ENCODE measurements at places on chromosomes 6 and 20.

DNA sequence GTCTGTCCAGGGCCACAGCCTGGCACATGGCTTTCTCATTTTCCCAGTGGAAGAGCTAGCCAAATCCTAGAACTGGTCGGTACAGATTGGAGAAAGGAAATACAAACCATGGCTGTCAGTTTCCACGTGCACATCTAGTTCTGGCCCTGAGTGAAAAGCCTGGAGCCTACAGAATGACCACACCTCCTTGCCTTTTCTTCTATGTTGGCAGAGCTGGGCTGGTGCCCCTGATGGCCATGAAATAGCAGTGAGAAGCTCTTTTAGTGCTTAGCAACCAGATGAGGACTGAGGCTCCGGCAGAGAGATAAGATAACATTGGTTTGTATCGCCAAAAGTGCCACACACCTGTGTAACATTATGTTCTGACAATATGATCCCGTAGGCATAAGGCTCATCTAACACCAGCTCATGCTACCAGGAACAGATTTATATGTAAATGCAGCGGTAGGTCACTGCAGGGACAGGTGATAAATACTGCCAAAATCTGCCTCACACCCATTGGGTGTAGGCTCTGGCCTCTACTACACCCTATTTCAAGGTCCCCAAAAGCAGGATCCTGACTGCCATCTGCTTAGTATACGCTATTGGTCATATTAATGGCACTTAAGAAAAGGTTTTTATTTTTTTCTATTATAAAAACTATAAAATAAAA is 39.9 kb upstream of the TBC1D7 start:
- DNase-seq = no peak

DNA sequence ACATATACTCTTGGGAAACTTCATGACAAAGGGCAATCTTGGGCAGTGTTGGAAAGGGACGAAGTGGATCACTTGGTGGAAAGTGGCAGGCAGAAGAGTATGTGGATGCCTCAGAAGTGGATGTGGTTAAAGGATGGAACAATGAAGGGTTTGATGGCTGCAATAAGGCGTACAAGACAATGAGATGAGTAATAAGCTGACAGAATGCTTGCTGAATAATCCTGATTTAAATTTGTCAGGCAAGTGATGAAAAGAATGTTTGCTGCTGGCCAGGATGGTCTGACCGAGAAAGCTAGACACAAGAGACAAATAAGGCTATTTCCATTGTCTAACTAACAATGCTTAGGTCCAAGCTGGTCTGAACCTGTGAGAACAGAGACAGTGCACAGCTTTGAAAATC is 61.6 kb upstream of the CEP85L start:
- DNase-seq = no peak

DNA sequence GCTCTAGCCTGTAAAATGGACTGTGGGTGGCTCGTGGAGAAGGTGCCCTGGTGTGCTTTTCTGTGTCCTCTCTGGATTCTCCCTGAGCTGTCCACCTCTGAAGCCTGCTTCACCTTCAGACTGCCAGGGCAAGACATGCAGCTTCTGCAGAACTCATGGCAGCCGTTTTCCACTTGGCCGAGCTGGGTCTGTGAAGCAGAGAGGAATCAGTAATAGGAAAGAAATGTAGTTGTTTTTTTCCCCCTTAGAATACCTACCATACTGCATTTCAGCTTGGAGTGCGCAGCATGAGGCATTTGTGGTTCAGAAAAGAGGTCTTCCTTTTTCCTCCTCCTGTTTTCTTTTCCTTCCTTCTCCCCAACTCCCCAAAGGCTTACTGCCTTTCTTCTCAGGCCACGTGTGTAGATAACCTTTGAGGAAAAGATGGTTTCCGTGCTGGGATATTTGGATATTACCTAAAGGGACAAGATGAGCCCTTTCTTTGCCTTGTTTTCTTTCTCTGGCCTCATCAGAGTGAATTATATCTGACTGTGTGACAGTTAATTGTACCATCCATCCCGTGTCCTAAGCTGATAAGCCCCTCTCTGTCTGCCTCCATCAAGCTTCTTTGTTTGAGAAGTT is 39.4 kb downstream of the RREB1 start:
- no peak for DNase-seq

GRCh38 chr6:37155394-37156312 is 14.3 kb upstream of the PIM1 start:
- DNase-seq = no peak

GRCh38 chr20:46400253-46400652 is 6.2 kb downstream of the ELMO2 start:
- DNase-seq = peak; percentile 55

DNA sequence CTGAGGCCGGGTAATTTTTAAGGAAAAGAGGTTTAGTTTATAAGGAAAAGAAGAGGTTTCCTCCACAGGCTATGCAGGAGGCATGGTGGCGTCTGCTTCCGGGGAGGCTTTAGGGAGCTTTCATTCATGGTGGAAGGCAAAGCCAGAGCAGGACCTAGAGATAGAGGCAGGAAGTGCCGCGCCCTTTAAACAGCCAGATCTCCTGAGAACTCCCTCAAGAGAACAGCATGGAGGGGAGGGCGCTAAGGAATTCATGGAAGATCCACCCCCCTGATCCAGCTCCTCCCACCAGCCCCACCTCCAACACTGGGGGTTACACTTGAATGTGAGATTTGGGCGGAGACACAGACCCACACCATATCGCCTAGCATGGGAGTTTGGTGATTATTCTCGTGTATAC is 13.9 kb upstream of the DACT2 start:
- DNase-seq = no peak

- no peak for DNase-seq
Observed at GRCh38 chr6:42197555-42198362, 3.0 kb upstream of the GUCA1B start.

- peak; percentile 96 for DNase-seq
Observed at GRCh38 chr6:158868890-158869825, 50.0 kb upstream of the EZR start.

DNA sequence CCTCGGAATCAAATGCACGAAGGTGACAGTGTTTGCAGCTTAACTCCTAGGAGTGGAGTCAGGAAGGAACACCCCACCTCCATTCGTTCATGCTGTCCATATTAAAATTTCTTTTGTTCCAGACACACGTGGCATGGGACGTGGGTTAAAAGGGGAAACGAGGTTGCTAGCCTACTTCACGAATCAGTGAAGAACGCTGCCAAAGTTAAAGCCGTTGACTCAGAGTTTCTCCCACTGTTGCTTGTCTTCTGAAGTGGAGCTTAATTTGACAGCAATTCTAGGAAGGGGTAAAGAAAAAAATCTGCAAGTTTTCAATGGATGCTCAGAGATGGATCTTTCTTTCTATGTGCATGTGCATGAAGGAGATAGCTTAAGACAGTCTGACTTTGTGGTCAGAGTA is 499.1 kb downstream of the CD83 start:
- no peak for DNase-seq

DNA sequence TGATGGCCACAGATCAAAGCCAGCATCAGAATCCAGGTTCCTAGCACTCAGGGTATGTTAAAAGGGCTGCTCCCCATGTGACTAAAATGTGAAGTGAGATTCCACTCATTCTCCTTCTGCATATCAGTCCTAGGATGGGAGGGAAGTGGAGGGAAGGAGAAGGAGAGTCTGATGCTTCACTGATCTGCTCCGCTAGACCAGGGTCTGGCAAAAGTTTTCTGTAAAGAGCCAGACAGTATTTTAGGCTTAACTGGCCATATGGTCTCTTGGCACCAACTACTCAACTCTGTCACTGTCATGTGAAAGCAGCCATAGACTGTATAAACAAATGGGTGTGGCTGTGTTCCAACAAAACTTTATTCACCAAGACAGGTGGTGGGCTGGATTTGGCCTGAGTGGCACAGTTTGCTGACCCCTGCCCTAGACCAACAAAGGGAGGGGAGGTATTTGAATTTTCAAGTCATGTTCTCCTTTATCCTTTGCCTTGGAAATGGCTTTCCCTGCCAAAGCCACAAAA is 22.6 kb downstream of the GHRH start:
- peak; percentile 96 for DNase-seq

DNA sequence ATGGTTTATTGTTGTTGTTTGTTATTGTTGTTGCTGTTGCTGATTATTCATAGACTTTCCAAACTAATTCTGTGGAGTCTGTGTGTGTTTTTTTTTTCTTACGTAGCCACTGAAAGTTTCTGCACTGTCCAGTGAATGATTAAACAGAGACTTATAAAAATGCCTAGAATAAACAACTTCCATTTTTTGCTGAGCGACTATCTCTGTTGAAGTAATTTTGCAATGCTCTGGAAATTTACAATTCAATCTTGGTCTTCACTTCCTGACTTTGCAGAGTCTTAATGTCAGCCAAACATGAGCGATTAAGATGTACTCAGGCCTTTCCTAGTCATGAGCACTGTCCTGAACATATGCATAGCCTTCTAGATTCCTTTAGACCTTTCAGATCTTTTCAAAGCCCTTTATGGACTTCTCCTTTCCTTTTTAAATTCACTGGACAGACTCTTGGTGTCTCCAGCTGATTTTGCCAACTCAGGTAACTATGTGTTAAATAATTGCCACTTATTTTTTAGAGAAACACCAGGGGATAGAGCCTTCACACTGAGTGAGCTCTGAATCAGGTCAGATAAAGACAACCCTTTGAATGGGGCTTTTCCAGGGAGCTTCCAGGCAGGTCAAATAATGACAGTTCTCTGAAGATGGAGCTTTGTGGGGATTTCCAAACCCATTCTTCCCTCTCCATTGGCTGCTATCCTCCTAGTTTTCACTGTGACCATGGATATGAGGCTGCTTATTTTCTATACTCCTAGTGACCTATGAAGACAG is 622.8 kb upstream of the EPHA7 start:
- DNase-seq = no peak

- no peak for DNase-seq
Observed at GRCh38 chr20:58155148-58155925, 73.1 kb downstream of the ANKRD60 start.

- peak; percentile 94 for DNase-seq
Observed at GRCh38 chr6:17032988-17033634, 68.7 kb upstream of the STMND1 start.

- DNase-seq = no peak
Observed at GRCh38 chr6:128632131-128632530, 111.7 kb upstream of the PTPRK start.

GRCh38 chr20:58818586-58819285 is 32.0 kb downstream of the GNAS-AS1 start:
- DNase-seq = no peak

DNA sequence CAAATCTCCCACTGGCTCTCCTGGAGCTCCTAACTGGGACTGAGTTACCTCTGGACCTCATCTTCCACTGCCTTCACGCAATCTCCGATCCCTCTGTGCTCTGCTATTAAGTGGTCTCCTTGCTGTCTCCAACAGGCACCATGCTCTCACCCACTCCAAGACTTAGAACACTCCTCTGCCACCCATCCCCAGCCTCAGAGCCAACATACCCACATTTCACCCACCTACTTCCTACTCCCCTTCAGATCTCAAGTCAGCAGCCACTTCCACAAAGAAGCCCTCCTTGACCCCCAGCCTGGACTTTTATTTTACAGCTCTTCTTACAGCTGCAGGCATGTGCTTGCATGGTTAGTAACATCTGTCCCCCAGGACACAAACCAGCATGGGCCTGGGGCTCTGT is 29.6 kb upstream of the NOL4L start:
- no peak for DNase-seq

DNA sequence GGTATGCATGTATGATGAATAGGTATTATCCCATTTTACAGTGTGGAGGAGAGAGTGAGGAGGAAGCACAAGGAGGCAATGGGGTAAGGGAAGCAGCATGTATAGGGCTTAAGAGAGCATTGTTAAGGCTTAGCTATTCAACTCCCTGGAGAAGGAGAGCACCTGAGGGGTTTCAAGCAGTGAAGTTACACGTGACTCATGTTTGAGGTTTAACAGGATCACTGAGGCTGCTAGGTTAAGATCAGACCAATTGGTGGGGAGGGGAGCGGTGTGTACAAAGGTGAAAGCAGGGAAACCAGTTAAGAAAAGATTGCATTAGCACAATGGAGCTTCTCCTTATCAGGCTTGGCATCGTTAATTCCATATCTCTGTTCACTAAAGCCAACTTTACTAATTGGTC is 64.4 kb upstream of the NHSL1 start:
- DNase-seq = no peak

GRCh38 chr6:69953491-69953890 is 87.1 kb downstream of the COL19A1 start:
- DNase-seq = peak; percentile 78

DNA sequence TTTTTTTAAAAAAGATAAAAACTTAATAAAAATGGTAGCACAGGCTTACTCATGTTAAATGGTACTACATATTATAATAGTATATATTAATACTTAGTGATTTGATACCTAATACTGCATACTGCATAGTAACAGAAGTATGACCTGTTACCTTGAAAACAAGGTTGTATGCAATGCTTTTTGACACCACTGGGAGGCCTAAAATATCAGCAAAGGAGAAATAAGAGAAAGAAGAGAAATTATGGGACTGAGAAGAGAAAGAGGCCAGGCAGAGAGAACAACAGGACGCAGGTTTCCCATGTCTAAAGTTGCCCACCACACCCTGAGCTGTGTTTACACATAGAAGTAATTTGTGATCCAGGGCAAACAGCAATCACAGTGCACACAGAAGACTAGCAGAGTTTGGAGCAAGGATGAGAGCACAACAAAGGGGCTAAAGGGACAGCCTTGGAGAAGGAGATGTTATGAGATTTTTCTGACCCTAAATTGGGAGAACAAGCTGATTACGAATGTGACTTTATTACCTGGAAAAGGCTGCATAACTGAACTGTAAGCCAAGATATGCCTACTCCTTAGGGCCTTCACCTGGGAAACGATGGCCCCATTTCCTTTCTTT is 73.2 kb downstream of the ROS1 start:
- DNase-seq = no peak

DNA sequence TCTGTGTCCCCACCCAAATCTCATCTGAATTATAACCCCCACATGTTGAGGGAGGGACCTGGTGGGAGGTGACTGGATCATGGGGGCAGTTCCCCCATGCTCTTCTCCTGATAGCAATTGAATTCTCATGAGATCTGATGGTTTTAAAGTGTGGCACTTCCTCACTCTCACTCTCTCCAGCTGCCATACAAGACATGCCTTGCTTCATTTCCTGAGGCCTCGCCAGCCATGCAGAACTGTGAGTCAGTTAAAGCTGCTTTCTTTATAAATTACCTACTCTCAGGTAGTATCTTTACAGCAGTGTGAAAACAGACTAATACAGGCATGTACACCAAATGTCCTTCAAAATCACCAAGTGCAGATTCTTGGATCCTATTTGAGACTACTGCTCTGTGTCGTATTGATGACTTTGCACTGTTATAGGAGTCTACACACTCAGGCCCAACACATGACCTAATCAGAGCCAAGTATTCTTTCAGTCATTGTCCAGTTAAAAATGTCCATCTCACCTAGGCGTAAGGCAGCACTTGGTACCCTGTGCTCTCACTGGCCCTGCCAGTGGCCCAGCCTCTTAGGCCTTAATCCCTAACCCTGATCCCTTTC is 52.8 kb upstream of the UST start:
- no peak for DNase-seq

GRCh38 chr20:43579861-43580793 is 10.6 kb upstream of the IFT52 start:
- DNase-seq = no peak

- peak; percentile 14 for DNase-seq
Observed at GRCh38 chr6:149683256-149683859, 34.5 kb downstream of the LATS1 start.

Data from tongue (tissue), 3 donors.